NCI-H1105 (cell line): ENCODE measurements at places on chromosomes 13 and 19.

- no peak for DNase-seq
Observed at GRCh38 chr19:5935473-5936291, 21.6 kb downstream of the CAPS start.

- DNase-seq: peak; percentile 96
Observed at GRCh38 chr19:2819540-2820111, at the start of gene ZNF554. Gene ZNF554, plus strand, starts transcription at chr19:2819868. Its CDS starts 204 bp downstream, at chr19:2820072.

- no peak for DNase-seq
Observed at GRCh38 chr13:94343243-94343585, 136.3 kb downstream of the DCT start.

GRCh38 chr19:11848200-11848593 is 329 bp upstream of the ZNF439 start:
- DNase-seq: no peak

DNA sequence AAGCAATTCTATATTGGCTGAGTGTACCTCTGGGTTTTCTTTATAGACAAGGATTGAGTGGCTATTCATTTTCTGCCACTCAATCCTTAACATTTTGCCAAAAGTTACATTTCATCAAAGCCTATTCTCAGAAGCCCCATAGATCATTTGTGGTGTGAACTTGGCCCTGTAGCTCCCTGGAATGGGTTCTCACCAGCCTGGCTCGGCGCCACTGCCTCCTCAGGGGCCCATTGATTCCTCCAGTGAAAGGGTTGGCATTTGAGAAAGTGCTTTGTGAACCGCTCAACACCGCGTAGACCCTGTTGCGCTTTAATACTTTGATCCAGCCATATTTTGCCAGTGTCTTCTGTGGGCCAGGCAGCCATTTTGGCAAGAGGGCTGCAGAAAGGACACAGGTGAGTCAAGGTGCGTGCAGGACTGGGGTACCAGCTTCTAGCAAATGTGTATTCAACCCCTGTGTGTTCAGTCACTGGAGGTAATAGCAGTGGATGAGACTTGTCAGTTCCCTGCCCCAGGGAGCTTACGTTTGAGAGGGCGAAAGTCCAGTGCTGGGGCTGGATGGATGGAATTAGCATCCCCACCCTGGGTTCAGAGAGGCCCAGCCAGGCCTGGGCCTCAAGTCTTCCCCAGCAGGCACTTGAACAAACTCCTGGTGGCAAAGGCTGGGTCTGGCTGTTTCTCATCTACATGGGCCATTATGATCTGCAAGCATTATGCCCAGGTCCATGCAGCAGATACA is 3.8 kb downstream of the RAB8A start:
- DNase-seq: no peak

GRCh38 chr19:2543463-2544442 is 67.8 kb downstream of the GADD45B start:
- DNase-seq: peak; percentile 56

DNA sequence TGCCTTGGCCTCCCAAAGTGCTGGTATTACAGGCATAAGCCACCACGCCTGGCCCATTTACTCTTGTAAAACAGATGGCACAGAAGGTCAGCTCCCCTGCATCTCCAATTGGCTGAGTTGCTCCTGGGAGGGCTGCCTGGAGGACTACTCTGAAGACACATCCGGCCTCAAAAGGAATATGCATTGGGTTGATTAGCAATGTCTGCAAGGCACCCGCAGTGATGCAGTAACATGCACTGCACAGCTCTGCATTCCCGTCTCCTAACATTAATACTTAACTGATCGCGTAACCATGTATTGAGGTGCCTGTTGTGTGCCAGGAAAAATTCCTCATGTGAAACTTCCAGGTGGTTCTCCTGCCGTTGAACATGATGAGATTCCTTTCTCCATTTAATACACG is 5.0 kb downstream of the ELAVL3 start:
- no peak for DNase-seq

GRCh38 chr13:69921156-69921555 is 186.5 kb upstream of the ATXN8OS start:
- no peak for DNase-seq

- peak; percentile 41 for DNase-seq
Observed at GRCh38 chr13:100495455-100495854, 93.1 kb downstream of the GGACT start.

- DNase-seq: no peak
Observed at GRCh38 chr19:42088471-42089190, 12.7 kb downstream of the ZNF574 start.

- no peak for DNase-seq
Observed at GRCh38 chr19:3593156-3593555, 7.9 kb downstream of the GIPC3 start.

DNA sequence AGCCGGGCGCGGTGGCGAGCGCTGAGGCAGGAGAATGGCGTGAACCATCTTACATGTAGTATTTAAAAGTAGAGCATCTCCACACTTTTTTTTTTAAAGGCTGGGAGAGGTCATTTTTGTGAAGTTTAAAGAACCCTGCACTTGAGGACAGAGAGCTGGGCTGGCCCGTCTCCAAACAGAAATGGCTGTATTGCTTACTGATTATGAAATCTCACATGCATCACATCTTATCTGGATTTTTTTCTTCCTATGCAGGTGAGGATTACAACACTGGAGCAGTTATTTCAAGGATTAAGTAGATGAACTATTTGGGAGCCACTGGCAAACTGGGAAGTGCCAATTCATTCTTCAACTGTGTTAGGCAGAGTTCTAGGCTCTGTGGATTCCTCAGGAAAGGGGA is 59.5 kb downstream of the TEX26 start:
- no peak for DNase-seq
